ENCODE measurements at places on chromosomes 12 and 14.

DNA sequence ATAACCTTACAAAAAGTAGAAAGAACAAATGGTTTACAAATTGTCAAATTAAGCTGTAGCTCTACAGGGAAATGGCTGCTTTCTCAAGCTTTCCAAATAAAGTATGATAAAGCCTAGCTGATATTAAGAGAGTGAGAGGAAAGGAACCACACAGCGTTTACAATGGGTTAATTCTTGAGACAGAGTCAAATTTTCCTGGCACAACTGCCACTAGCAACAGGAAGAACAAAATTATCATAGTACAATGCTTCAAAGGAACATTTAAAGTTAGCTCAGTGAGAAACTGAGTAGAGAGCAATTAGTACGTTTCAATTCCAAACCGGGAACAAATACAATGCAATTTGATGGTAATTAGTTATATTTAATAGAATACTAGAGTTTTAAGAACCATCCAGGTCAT lies 116.0 kb downstream of the PPP1R12A start:
- DNase-seq: no peak

GRCh38 chr14:99644723-99645544 lies at the start of gene HHIPL1:
Gene HHIPL1 (plus strand): TSS chr14:99645129. CDS start chr14:99645208, 79 bp downstream.
- DNase-seq: no peak

DNA sequence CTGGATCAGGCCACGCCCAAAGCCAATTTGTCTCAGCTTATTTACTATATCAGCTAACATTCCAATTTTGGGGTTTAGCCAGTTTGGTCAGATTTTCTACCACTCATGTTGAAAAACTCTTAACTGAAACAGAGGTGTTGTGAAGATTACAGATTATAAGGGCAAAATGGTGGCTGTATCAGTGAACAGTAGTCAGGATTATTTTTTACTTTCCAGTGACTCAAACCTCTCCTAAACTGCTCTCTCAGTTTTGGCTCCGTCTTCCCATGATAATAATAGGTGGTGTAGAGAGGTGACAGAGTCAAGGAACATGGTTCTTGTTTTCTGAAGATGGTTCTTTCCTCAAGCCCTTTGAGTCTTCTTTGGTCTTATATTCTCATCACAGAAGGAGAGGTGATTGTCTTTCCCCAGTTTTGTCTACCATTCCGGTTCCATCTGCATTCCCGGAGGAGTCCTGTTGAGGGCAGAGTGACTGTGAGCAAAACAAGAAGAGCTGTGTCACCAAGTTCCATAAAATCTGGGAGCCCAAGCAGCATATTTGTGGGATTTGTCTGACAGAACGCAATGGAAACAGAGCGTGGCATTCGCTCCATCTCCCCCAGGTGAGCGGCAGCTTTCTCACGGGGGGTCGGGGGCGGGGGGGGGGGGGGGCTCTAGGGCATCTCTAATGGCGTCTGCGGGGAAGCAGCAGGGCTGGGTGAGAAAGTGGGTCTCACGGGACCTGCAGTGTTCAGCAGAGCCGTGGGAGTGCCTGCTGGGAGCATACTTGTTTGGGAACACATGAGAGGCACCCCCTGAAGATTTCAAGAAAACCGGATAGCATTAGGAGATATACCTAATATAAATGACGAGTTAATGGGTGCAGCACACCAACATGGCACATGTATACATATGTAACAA lies 59.1 kb downstream of the TBC1D30 start:
- peak; percentile 31 for DNase-seq

GRCh38 chr12:62604871-62605270 lies 138.2 kb downstream of the MON2 start:
- DNase-seq: no peak

DNA sequence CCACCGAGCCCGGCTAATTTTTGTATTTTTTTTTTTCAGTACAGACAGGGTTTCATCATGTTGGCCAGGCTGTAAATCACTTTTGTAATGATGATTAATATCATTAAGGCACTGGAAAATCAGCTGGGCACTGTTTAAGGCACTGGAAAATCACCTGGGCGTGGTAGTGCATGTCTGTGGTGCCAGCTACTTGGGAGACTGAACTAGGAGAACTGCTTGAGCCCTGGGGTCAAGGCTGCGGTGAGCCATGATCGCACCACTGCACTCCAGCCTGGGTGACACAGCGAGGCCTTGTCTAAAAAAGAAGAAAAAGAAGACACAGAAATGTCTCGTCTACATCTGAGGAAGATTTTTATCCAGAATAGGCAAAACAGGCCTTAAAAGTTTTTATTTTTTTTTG lies 12.7 kb downstream of the SLC11A2 start:
- no peak for DNase-seq

GRCh38 chr14:89165189-89166181 lies 251.5 kb downstream of the FOXN3 start:
- DNase-seq: no peak

DNA sequence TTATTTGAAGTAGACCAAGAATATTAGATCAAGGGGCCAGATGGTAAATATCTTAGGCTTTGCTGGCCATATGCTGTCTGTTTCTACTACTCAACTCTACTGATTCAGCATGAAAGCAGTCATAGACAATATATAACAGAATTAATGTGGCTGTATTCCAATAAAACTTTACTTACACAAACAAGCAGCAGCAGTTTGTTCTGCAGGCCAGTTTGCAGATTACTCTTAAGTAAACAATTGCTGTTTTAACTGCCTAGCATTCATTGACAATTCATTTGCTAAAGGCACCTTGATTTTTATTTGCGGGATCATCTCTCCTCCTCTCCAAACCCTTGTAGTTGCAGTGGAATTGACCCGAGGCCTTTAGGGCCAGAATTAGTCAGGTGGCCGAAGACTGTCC lies 94.1 kb upstream of the GARIN6 start:
- no peak for DNase-seq

DNA sequence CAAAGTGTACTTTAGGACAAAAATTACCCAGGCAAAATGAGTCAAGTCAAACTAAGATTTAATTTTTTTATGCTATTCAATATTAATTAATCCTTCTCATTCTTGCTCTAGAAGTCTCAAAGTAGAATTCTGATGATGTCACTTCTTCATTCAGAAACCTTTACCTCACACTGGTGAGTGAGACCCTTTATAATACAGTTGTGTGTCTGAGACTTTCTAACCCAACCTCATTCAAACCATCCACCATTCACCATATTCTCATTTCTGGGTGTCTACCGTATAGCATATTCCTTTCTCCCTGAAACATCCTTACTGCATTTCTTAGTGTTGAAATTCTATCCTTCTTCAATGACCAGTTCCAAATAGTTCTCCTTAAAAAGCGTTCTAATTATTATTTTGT lies 40.8 kb upstream of the CFL2 start:
- no peak for DNase-seq

GRCh38 chr12:48977290-48978281 lies 536 bp upstream of the WNT1 start:
- DNase-seq: peak; percentile 89

GRCh38 chr12:8771072-8771471 lies 51.3 kb upstream of the A2ML1 start:
- no peak for DNase-seq

DNA sequence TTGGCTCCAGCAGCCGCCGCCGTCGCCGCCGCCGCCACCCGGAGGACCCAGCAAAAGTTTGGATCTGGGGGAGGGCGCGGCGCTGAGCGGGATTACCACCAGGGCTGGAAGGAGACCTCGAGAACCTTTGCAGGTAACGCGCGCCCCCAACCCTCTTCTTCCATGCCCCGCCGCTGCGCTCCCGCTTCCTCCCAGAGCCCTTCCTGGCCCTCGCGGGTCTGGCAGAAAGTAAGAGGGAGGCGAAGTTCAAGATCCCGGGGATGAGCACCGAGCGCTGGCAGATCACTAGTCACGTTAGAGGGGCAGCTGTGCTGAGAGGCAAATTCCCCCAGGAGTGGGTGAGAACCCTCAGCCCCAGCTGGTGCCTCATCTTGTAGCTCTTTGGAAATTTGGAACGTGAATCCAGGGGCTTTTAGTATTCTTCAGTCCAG lies 3.9 kb downstream of the FLRT2 start:
- DNase-seq: peak; percentile 29

DNA sequence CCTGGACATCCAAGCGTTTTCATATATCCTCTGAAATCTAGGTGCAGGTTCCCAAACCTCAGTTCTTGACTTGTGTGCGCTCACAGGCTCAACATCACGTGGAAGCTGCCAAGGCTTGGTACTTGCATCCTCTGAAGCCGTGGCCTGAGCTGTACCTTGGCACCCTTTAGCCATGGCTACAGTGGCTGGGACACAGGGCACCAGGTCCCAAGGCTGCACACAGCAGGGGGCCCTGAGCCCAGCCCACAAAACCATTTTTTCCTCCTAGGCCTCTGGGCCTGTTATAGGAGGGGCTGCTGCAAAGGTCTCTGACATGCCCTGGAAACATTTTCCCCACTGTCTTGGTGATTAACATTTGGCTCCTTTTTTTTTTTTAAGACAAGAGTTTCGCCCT lies 11.6 kb upstream of the FAM177A1 start:
- DNase-seq: no peak

- no peak for DNase-seq
Measured at GRCh38 chr14:104244221-104245011, 106.0 kb downstream of the KIF26A start.

DNA sequence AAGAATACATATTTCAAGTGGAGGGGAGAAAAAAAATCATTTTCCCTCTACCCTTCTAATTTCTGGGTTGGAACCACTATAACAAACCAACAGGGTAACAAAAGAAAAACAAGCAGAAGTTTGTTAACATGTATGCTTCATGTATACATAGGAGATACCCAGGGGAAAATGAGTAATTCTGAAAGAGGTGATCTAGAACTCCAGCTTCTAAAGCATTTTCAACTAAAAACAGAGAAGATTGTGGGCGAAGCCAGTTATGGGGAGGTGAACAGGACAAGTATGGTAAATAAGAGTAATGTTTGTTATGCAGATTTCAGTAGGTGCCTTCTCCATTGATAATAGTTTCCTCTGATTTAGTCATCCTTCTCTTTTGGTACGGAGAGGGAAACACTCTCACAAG lies 16.7 kb downstream of the FNTB start:
- DNase-seq: no peak

- DNase-seq: no peak
Measured at GRCh38 chr12:127963933-127964332, 303.0 kb upstream of the TMEM132C start.

- no peak for DNase-seq
Measured at GRCh38 chr14:90344331-90345238, 12.8 kb upstream of the NRDE2 start.

DNA sequence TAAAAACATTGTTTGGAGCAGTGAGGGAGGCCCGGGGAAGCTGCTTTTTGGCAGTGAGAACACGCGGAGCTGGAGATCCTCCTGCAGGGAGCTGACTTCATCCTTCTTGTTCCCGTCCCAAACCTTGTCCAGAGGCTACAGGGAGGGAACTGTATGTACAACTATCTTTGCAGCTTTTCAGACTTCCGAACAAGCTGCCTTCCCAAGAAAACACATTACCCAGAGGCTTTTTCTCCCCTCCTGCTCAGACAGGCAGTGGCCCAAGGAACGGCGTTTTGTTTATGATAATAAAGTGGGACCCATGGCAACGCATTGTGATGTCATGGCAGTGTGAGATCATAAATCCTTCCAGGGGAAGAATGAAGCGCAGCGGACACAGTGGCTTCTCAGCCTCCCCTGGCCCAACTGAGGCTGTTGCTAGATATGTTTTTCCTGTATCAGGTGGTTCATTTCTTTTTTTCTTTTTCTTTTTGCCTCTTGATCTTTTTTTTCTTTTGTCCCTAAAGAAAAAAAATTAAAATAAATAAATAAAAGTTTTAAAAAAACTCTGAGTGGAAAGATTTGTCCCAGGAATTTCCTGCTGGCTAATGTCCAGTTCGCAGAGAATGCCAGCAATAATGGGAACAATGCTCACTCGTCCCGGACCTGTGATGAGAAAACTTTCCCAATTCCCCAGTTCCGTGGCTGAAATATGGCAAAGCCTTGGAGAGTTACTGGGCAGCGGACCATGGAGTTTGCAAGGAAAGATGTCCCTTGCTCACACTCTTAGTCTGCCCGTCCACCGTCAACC lies 103.4 kb upstream of the MAP1LC3B2 start:
- no peak for DNase-seq

DNA sequence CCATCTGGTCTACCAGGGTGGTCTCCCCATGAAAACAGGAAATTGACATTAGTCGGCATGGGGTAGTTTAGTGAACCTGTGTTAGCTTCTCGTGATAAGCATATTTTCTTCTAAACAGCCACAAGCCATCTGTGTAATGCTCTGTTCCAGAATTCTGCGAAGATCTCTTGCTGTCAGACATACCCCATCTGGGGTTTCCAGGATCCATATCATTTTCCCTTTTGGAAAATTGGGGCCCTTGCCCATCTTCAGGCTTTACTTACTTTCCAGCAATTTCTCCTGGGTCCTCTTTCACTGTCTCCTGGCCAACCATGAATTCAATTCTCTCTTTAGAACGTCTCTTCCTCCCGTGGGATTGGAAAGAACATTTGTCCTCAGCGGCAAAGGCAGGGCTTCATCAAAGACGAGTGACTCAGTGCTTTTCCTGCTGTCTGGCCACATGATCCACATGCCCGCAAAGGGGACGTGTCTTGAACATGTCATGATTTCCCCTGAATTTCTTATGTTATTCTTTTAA lies 21.4 kb upstream of the NCOR2 start:
- no peak for DNase-seq

GRCh38 chr12:75742961-75743360 lies 231.6 kb upstream of the KRR1 start:
- DNase-seq: no peak

- no peak for DNase-seq
Measured at GRCh38 chr12:6207259-6207925, 7.2 kb downstream of the CD9 start.

GRCh38 chr14:60657456-60658210 lies 8.4 kb upstream of the SIX1 start:
- DNase-seq: no peak

DNA sequence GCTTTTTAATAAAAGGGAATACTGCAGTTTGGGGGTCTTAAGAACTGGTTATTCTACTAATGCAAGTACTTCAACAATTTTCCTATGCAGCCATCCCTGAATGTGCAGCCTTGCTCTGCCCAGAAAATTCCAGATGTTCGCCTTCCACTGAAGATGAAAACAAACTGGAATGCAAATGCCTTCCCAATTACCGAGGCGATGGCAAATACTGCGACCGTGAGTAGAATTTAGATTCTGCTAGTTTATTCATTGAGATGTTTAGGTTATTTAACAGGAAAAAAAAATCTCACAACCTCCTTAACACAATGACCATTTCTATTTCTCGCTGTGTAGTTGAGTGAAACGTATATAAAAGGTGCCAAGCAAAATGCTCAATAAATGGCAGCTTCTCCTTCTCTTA lies 49.9 kb downstream of the STAB2 start:
- DNase-seq: no peak

DNA sequence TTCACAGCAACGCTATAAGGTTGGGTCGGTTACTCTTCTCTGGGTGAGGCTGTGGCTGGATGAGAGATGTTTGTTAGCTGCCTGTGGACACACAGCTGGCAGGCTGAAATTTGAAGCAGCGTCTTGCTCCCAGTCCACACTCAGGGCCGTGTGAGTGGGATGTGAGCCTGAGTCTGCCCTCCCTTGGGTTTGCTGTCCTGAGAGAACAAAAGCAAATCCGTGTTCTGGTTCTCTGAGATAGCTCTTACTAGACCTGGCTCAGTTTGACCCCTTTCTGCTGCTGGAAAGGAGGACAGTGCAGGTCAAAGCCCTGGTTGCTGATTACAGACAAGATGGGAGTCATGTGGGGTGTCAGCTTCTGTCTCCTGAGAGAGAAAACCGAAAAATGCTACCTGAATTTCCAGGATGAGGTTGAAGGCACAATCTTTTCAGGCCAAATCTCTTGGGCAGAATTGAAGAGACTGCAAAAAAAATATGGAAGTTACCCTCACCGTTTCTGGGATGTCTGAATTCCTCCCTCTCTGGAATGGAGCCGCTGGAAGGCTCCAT lies 270.8 kb downstream of the ZFP36L1 start:
- DNase-seq: no peak
